MCF 10A (cell line): ENCODE measurements at places on chromosomes 11 and 22. TPM values are rescaled to one million over a fixed set of nuclear protein-coding genes. Genes with fewer than 3 reads are reported as not detected.

GRCh38 chr11:112961146-112961668 is at the start of gene NCAM1:
TSS of gene NCAM1 (plus strand) at chr11:112961420.
- DNase-seq: peak; percentile 54

GRCh38 chr11:793556-793955 is 3.7 kb upstream of the CEND1 start:
- no peak for DNase-seq

DNA sequence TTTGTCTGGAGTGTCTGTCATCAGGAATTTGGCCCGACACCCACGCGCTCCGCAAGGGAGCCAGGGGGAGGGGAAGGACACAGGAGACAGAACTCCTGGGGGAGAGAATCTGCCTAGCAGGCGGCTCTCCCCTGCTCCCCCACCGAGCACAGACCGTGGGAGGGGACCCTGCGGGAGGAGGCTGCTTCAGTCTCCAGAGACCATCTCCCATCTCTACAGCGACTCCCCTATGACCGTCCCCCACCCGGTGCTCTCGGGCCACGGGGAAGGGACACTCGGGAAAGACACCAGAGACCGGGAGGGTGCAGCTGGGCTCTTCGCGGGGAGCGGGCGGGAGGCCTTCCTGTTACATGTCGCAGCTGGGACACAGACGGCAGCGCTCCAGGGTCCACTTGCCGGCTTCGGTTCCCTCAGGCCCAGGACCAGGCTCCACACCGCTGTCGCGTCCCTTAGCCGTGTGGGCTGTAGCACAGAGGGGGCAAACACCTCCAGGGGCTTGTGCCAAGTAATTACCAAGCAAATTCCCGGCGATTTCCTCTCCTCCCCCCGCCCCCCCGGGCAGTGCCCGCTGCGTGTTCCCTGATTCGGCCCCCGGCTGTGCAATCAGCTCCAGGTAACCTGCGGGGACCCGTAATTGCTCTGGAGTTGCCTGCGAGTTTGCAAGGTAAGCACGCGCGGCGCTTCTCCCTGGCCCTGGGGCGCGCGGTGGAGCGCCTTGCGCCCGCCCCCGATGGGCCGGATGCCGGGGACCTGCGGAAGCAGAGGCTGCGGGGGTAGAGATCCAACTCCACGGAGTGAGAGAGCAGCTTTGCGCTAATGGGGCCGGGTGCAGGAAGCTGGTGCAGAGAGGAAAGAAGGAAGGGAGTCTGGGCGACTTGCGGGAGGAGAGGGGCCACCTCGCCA is 155.1 kb upstream of the CADM1 start:
- no peak for DNase-seq

GRCh38 chr22:19115628-19116027 is 6.6 kb downstream of the DGCR2 start:
- DNase-seq: no peak

DNA sequence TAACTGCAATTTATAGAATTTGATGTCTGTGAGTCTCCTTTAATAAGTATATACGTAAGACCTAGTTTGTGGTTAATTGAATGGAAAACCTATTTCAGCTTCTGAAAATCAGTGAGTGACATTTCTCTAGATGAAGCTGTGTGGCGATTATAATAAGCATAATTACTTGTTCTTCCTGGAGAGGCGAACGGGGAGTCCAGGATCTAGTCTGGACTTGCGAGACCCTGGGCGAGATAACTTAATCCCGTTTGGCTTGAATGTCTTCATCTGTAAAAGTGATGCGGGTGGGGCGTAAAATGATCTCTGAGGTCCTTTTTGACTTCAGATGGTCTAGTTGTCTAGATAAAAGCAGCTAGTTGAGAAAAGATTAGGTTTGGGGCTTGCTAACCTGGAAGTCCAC is 1.1 kb downstream of the PRRG4 start:
- DNase-seq: peak; percentile 25

GRCh38 chr22:42459287-42460063 is 27.3 kb upstream of the NFAM1 start:
- no peak for DNase-seq

- DNase-seq: no peak
Measured at GRCh38 chr11:2211113-2211971, 39.7 kb upstream of the TH start.

DNA sequence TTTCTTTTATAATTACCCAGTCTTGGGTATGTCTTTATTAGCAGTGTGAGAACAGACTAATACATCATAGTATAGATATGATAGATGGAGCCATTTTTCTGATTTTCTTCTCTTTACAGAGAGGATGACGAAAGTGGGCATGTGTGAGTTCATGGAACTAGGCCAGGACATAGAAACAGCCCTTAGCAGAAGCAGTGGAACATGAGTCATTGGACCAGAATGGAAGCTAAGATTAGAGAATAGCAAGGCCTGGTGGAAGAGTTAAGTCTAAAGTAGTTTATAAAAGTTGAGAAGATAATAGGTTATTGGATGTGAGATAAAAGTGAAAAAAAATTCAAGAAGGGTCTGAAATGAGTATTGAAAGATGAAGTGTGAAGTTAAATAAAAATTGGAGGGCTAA is 97.0 kb upstream of the MPPED2 start:
- DNase-seq: no peak

GRCh38 chr11:113645593-113646349 is 60.3 kb downstream of the TMPRSS5 start:
- DNase-seq: no peak

GRCh38 chr22:36493690-36494110 is 12.3 kb upstream of the TXN2 start:
- no peak for DNase-seq

- DNase-seq: no peak
Measured at GRCh38 chr22:20011123-20011992, 5.3 kb downstream of the ARVCF start.

The MMP26 gene
- total RNA-seq: not detected in 2 replicates

The KCNK4 gene
- total RNA-seq: not detected in 2 replicates

The OR52I1 gene
- not detected in 2 replicates for total RNA-seq

The OPCML gene
- total RNA-seq: not detected in 2 replicates

The OR5AS1 gene
- not detected in 2 replicates for total RNA-seq
